Skeletal muscle cell (primary cell): ENCODE measurements at places on chromosomes 6 and 20.

GRCh38 chr6:73231986-73232391 is 6.7 kb upstream of the KHDC1L start:
- no peak for DNase-seq

DNA sequence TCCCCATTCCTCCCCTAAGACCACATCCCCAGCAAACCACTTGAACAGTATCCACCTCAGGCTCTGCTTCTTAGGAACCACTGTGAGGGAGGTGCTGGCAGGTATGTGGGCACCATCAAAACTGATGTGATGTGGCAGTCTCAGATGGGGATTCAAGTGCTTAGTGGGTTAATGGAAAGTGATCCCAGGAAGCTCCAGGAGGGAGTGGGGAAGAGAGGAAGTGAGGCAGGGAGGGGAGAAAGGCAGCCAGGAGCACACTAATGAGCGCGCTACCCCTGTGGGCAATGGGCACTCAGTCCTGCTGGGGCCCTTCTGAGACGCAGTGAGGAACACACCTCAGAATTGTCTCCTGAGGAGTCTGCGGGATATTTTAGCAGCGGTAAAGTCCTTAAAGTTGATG is 263.1 kb upstream of the MOCS1 start:
- DNase-seq: no peak

DNA sequence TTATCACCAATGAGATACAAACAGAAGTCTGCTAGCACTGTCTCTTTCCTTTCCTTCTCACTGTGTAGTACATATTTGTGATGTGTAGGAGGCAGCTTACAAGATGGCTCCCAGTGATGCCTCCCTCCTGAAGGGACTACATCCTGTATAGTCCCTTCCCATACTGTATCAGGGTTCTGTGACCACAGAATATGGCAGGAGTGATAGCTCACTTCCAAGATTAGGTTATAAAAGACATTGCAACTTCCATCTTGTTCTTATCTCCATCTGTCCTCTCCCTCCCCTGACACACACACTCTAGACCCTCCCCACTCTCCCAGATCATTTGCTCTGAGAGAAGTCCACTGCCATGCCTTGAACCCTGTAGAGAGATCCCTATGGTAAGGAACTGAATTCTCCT is 38.0 kb downstream of the SESN1 start:
- DNase-seq: no peak

GRCh38 chr20:24935766-24936525 is 13.1 kb upstream of the CST7 start:
- no peak for DNase-seq

DNA sequence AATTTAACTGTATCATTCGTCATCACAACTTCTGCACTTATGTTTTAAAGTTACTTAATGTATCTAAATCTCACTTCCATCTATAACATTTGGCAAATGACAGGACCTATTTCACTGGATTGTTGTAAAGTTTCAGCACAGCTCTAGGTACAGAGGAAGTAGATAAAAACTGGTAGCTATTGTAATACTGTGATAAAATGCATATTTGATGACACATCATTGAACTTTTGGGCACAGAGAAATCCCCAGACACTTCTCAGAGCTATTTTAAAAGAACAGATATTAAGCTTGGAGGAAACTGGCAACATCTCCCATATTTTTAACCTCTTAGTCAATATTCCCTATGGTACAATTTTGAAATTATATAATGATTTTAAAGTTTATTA is 138.7 kb downstream of the RFPL4B start:
- DNase-seq: no peak

DNA sequence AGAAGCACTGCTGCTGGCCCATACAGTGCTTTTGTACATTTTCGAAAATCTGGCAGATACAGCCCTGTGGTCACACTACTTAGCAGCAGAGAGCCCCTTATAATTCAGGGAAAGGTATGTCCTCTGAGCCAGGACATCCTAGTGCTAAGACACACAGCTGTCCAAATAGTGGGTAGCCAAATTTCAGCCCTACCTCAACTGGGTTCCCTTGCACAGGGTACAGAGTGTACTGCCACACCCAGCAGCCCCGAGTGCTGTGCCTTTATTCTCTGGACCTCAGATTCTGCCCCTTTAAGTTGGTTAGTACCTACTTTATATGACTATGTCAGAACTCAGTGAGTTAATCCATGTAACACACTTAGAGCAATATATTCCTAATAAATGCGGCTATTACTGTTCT is 47.6 kb downstream of the PRPH2 start:
- DNase-seq: no peak

- DNase-seq: peak; percentile 9
Observed at GRCh38 chr6:160110586-160111123, 11.0 kb upstream of the SLC22A1 start.

DNA sequence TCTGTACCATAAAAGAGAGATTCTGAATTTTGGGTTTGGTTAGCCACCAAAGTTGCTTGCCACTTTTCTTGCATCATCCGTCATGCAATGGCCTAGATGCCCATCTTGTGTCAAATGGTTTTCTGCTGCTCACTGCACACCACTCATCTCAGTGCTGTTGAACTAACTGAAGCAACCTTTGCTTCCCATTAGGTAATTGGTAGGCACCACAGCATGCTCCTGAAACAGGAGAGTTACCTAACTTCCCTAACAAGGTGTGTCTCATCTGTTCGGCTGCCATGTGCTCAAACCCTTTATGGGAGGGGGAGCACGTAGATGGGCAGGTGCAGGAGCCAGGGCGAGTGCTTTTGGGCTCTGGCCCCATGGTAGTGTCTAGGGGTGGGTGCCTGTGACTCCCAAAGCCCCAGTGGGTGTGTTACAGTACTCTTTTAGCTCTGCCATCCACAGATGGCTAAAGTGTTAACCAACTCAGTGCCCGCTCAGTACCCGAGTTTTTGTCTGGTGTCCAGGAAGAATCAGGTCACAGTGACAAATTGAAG is 147.4 kb upstream of the SPACA1 start:
- DNase-seq: no peak

DNA sequence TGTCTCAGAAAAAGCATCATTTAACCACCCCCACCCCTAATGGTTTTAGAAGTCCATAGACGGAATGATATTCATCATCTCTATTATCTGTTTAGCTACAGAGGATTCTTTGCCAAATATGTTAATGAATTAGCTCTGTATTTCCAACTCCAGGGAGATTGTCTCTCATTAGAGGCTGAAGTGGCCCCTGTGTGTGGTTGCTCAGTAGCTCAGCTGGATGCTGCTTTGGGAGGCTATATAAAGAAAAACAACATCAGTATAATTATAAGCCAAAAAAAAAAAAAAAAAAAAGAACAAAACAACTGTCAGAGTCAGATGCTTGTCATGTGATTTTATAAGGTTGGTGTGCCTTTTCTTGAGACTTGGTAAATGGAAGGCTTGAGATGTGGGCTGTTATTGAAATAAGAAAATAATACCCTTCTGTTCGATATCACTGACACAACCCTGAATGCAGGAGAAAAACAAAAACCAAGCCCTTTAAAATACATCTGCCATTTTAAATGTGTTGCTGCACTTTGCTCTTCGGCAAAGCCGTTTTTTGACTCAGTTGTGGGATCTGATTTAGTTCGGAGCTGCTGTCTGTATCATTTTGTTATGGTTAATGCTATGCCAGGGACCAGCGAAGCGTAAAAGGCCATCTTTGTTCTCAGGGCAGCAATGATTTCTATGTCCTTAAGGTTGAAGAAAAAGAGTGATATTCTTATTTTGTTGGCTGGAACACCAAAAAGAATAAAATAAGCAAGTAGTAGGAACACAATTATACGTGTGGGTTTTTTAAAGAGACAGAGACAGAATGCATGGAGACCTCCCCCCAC is 422.6 kb downstream of the QKI start:
- no peak for DNase-seq
